ENCODE measurements at places on chromosomes 3 and 15.

DNA sequence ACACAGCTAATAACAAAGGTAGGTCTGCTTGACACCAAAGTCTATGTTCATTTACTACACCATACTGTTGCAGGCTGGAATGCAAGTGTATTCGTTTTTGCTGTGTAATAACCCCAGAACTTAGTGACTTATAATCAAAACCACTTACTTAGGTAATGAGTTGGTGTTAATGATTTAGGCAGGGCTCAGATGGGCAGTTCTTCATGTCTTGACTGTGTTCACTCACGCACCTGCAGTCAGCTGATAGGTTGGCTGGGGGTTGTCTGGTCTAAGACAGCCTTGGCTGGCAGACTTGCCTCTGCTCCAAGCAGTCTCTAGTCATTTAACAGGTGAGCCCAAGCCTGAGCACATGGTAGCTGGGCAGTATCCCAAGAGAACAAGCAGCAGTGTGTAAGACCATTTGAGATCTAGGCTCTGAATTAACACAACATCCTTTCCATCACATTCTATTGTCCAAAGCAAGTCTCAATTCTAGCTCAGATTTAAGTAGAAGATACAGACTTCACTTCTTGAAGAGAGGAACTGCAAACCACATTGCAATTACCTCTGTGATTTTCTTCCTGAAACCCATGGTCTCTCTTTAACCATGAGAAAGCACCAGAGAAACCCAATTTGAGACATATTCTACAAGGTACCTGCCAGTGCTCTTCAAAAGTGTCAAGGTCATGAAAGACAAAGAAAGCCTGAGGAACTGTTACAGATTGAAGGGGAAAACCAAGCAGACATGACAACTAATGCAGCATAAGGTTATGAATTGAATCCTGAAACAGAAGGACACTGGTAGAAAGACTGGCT lies 13.3 kb upstream of the DCLK3 start:
- no peak for DNase-seq

DNA sequence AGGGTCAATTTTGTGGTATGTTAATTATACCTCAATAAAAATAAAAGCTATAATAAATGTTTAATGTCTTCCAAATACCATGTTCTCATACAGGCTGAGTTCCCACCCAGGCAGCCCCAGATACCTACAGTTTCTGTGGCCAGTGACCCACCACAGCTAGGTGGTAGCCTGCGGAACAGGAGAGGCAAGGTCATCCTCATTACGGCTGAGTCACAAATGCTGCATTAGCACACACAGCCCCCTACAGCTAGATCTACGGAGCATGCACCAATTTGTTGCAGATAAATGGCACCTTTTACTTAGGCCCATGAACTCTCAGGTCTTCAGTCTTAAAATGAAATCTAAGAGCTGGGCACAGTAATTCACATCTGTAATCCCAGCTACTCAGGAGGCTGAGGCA lies 5.1 kb downstream of the SPATA12 start:
- no peak for DNase-seq

DNA sequence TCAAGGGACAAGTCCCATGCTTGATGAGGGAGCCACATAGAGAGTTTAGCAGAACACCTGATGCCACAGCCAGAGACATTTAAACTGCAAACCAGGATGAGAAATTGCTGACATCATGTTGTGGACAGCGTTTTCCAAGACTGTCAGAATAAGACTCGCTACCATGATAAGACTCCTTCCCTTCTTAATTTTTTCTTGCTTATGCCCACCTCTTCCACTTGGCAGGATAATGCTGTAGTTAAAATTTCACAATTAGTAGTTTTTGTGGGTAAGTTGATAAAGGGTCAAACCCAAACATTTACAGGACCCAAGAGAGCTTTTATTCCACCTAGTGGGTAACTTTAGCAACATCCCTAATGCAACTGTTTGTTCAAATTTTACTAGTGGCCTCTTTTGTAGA lies 3.0 kb upstream of the PIAS1 start:
- DNase-seq, result no peak

DNA sequence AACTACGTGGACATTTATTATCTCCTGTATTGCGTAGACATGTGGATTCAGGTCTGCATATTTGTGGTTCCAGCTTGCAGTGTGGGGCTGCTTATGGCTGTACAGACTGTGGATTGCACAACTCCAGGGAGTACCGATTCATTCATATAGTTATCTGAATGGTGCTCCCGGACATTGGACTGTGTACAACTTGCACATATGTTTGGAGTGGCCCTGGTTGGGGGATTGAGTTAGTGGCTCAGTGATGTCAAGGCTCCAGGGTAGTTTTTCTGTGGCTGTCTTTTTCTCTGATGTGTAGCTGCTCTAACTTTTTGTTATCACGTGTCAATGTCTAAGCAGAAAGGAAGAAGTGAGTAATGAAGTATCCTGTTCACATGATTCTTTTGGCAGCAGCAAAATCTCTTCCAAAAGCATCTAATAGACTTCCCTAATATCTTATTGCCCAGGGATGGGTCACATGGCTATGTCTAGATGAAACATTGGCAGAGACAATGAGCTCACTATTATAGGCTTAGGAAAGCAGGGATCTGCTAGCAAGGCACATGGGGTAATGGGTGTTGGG lies 15.8 kb downstream of the ST3GAL6 start:
- no peak for DNase-seq

DNA sequence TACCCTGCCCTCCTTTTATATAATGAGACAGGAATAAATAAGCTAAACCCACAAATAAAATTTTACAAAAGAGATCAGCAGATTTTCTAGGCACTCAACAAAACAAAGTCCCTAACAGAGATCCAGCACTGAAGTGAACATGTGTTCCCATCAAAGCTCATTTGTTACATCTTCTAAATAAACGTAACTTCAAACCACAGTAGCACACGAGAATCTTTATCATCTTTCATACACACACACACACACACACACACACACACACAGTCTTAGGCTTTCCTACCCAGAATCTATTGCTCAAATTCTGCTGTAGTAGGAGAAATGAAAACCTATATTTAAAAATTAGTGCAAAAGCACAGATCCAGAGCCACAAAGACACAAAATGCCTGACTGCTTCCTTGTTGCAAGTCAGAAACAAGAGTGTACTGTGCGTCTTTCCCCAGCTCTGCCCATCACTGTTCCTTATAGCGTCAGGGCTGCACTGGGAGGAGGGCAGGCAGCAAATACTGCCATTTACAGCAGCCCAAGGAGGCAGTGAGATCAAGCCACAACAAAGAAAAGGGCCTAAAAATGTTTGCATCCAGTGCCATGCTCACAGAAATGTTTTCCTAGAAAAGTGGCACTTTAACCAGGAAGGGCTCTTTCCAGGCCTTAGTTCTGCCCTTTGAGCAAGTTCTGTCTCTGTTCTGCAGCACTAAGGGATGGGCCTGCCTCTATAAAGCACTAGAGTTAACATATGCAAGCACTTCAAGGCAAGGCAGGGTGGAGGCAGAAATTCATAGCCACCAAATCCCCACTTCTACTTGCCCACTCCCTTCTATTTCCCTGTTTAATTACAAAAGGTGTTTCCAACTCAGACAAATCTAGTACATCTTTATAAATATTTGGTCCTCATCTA lies 6.0 kb downstream of the IP6K1 start:
- DNase-seq, result no peak

DNA sequence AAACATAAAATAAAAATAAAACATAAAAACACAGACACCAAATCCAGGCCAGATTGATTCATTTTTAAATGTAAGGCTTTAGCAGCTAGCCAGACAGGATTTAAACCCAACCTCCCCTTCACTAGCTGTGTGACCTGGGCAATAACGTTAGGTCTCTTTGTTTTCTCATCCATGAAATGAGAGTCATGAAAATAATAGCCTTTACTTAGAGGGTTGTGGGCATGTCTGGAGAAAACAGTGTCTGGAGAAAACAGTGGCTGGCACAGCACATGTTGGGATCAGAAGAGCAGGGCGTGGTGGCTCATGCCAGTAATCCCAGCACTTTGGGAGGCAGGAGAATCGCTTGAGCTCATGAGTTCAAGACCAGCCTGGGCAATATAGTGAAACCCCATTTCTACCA lies 1.9 kb upstream of the DPPA4 start:
- no peak for DNase-seq

DNA sequence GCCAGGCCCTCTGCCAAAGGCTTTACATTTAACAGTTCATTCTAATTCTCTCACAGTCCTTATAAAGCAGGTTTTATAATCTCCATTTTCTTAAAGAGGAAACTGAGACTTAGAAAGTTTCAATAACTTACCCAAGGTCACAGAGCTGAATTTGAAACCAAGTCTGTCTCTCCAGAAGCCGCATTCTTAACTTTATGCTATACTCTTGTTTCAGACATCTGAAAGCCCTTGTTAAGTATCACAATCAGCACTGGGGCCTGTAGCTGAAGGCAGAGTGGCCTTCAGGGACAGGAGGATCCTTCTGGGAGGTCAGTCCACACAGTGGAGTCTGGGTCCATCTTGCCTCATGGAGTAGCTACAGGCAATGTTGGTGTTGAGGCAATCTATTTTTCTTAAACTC lies 27.9 kb downstream of the LRRN1 start:
- DNase-seq, result no peak

- no peak for DNase-seq
Observed at GRCh38 chr15:37715101-37715500, 219.3 kb upstream of the TMCO5A start.

DNA sequence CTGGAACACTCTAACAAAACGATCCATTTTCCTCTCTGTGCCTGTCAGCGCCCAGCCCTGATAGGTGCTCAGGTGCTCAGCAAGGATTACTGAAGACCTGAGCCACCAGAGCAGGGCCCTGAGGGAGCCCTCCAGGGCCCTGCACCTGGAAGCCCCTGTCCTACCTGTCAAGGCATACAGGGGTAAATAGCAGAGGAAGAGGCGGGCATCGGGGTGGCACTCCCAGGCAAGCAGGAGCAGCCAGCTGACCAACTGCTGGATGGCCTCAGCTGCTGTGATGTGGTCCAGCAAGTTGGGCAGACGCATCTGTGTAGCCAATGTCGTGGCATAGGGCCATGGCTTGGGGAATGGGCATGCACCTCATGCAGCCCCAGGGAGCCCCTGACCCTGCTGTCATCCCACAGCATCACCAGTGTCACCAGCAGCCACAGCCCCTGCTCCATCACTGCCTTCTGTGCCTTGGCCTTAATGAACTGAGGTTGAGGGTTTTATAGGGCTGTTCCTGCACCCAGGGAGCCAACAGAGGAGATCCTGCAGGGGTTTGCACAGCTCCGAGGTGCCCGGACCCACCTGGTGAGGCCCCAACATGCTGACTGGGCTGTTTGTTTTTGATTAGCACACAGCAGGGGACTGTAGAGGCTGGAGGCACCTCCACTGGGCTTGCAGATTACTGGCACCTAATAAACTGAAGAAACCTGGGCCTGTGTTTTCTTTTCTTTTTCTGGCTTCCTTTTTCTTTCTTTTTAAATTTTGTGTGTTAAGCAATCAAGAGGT lies 7.9 kb upstream of the WDR6 start:
- DNase-seq, result no peak

GRCh38 chr15:99568625-99569352 lies 3.0 kb downstream of the MEF2A start:
- no peak for DNase-seq

DNA sequence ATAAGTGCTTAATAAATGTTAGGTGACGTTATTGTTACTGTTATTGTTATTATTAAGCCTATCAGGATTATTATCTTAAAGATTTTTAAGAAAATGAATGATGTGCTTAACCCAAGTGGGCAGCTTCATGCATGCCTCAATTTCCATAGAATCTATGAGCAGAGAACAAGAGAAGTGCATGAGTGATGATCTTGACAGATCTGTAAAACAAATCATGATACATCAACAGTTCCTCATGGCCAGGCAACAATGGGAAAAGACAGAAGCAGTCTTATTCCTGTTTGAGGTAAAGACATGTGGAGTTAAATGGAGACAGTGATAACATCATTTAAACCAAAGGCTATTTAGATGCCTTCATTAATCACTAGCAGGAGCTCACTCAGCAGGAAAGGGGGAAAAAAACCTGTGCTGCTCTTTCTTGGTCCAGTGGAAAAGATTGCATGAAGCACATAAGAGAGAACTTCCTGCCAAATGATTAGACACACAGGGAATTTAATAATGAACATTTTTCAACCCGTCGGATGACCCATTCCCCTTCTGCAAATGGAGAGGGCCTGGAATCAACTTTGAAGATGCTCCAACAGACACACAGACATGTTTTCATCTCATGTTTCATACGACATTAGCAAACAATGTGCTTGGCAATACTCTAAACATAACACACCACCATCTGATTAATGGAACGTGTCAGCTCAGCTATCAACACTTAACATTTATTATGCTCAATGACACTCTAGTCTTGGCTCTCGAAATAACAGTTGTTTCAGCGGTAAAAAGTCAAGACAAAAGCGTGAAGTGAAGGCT lies 212.2 kb upstream of the LRRN1 start:
- no peak for DNase-seq

GRCh38 chr15:69213786-69214185 lies 53.4 kb downstream of the GLCE start:
- DNase-seq, result no peak

- DNase-seq, result no peak
Observed at GRCh38 chr3:38782148-38782547, 33.9 kb downstream of the SCN10A start.

DNA sequence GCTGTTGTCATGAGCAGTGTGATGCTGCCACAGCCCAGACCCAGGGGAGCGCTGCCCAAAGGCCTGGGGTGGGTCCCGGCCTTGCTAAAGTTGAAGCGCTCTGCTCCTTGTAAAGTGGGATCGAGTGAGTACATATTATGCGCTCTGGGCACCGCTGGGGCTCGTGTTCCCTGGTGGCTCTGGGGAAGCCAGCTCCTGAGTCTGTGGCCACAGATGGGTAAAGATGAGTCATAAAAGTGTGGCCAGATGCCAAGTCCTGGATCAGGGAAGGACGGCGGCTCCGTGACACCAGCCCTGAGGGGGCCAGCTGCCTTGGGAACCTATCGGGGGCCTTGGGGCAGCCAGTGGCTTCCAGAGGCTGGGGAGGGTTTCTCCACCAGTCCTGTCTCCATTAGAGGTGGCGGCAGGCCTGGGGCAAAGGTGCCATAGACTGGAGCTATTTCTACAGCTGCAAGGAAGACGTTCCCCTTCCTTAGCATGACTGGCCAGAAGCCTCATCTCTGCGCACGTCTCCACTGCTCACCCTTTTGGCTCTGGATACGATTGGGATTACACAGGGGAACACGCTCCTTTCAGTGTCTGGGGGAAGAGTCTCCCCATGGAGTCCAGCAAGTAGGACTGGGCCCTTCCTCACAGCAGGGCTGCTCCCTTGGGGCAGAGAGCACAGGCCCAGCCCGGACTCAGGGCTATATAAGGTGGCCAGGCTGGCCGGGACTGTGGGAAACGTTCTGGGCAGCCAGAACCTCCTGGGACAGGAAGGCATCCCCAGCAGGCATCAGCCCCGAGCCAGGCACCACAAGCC lies 1.2 kb upstream of the ITIH4 start:
- no peak for DNase-seq

GRCh38 chr15:82943176-82943575 lies 9.3 kb downstream of the HOMER2 start:
- DNase-seq, result no peak

DNA sequence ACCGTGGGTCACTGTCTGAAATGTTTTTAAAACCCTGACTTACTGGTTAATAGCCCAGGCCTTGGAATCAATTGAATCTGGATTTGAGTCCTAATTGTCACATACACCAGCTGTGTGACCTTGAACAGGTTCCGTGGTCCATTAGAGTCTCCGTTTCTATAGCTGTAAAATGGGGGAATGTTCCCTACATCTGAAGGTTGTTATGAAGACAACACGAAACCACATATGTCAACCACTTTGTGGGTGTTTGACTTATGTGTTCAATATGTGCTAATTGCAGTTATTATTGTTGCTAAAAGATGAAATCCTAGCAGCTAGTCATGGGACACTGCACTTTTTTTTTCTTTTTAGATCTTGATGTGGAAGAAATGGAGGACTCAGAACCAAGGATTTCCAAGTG lies 35.3 kb downstream of the ZBTB38 start:
- peak; percentile 60 for DNase-seq

GRCh38 chr15:63234451-63234870 lies 42.9 kb upstream of the APH1B start:
- no peak for DNase-seq
